ENCODE measurements at places on chromosomes 2 and 18.

- no peak for DNase-seq
These were observed 80.0 kb downstream of the ACAA2 start for GRCh38 chr18:49733321-49733720.

DNA sequence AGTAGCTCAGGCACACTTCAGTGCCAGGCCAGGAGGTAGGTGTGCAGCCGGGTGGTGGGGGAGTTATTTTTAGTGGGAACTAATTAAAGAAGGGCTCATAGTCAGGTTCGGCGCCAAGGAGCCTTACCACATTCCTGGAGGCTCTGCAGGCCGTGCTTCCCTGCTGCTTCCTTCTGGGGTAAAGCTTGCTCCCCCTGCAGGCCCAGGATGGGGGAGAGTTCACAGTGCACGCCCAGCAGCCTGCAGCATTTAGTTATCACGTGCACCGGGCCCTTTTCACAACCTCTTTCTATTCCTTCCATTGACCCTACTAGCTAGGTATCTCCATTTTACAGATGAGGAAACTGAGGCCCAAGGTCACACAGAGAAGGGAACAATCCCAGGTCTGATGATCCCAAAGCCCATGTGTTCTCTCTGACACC lies 2.5 kb downstream of the KCNF1 start:
- DNase-seq: peak; percentile 19

DNA sequence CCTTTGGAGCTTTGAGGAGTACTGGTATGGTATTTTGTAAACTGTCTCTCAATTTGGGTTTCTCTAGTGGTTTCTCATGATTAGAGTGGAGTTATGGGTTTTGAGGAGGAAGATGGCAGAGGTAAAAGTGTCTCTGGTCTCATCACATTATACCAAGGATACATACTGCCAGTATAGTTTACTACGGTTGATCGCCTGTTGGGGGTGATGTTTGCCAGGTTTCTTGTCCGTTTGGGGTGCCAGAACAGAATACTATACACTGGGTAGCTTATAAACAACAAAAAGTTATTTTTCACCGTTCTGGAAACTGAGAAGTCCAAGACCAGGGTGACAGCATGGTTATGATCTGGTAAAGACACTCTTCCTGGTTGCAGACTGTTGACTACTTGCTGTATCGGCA lies 293.7 kb downstream of the NYAP2 start:
- DNase-seq: no peak

GRCh38 chr2:55556809-55557208 lies 37.3 kb downstream of the CFAP36 start:
- no peak for DNase-seq

DNA sequence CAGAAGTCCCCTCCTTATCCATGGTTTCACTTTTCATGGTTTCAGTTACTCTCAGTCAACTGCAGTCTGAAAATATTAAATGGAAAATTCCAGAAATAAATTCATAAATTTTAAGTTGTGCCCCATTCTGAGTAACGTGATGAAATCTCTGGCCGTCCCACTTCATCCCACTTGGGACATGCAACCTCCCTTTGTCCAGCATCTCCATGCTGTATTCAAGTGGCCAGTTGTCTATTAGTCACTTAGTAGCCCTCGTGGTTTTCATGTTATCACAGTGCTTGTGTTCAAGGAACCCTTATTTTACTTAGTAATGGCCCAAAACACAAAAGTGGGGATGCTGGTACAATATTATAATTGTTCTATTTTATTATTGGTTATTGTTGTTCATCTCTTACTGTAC lies 18.0 kb upstream of the DAPL1 start:
- DNase-seq: no peak

DNA sequence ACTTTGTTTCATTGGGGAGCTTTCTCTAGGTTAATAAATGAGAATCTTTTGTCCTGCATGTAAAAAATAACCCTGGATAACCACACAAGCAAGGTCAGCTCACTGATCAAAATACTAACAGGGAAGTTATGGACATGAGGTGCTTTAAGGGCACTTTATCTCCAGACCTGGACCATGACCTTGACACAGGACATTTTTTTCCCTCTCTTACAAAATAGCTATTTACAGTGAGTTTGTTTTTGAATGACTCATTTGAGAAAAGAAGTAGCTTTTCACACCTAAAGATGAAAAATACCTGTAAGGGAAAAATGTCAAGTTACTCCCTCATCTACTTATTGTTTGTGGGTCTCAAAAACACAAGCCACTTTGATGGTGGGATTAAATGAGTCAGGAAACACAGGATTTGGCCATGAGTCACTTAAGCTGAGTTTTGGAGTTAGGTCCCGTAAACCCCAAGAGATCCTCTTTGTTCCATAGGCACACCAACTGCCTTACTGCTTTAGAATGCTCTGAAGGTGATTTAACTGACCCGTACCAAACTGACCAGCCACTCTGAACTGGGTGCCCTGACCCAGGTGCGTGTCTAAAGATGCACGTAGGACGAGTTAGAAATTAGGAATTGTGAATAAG lies 479.3 kb upstream of the NXPH2 start:
- no peak for DNase-seq

DNA sequence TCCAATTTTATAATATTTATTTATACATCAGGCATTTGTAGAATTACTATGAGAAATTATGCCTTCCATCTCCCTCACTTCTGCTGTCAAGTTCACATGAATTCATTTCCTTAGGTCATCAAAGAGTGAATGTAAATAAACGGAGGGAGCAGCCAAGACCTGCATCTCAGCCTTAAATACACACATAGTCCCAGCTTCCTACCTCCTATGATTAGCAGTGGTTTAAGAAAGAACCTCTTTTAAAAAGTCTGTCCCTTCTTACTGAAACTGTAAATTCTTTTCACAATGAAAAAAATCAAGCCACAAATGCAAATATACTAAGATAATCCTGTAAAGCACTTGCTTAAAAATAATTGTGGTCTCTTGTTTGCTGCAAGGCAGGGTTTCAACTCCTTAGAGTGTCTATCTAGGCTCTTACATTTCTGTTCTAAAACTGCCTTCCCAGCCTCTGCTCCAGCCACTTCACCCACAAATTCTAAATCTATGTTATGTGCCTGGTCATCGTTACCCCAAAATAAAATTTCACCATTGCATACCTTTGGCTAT lies 532.7 kb upstream of the FSHR start:
- DNase-seq: no peak

DNA sequence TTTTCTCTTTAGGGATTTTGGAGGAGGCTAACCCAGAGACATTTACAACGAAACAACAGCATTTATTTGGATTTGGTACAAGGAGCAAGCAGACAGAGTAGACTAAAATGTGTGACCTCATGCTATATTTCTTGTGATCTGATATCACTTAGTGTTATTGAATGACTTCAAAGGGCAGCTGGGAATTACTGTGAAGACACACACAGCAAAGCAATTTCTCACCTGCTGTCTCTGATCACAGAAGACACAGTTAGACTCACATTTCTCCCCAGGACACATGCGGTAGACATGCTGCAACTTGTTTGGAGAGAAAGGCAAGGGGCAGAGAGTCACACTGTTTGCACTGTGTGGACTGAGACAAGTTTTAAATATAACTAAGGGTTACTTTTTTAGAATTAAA lies 67.5 kb downstream of the LTBP1 start:
- DNase-seq: no peak

DNA sequence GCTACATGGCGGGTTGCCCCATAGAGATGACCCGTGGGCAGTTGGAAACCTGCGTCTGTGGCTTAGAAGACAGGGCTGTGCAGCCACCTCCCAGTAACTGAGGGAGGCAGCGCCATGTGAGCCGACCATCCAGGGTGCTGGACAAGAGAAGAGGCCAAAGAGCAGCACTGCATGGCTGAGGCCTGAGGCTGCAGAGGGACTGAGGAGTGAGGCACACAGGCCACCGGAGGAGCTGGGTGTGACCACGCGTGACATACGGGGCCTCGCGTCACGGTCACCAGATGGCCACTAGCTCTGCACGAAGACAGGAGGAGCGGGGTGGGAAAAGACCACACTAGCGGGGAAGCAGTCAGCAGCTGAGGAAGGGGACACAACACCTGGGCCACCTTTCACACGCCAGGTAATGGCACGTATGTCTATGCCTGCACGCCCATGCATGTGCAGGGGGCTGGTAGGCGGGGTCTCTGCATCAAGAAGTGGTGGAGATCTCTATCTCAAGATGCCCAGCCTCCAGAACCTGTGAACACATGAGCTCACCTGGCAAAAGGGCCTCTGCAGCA lies 61.4 kb downstream of the NDUFA10 start:
- no peak for DNase-seq

GRCh38 chr2:173997269-173997668 lies 32.1 kb upstream of the SP3 start:
- peak; percentile 96 for DNase-seq

GRCh38 chr2:12718015-12718671 lies 1.4 kb downstream of the TRIB2 start:
- no peak for DNase-seq

DNA sequence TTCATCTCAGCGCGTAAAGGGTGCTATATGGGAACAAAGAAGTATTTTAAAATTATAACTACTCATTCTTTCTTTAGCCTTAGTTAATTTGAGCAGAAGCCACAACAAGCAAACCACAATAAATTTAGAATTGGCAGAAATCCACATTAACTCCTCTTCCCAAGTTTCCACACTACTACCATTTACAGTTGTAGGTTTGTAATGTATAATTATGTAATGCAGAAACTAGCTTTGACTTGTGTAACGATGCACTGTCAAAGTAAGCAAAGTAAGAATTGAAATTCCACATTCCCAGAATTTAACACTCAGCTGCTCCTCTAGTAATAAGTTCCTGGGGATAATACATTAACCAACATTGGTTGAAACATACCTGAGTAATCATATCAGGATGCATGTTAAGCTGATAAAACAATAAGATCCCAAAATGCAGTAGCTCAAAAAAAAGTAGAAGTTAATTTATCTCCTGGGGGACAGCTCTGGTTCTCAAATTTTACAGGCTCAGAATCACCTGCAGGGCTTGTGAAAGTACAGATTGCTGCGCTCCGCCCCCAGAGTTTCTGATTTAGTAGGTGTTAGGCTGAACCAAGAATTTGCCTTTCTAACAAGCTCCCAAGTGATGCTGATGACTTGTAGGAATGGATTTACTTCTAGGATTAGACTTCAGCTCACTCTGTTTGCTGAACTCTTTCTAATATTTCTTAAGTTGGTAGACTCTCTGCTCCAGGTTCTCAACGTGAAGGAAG lies 9.9 kb downstream of the GRP start:
- no peak for DNase-seq

GRCh38 chr18:6616981-6617380 lies 112.5 kb upstream of the ARHGAP28 start:
- DNase-seq: no peak

DNA sequence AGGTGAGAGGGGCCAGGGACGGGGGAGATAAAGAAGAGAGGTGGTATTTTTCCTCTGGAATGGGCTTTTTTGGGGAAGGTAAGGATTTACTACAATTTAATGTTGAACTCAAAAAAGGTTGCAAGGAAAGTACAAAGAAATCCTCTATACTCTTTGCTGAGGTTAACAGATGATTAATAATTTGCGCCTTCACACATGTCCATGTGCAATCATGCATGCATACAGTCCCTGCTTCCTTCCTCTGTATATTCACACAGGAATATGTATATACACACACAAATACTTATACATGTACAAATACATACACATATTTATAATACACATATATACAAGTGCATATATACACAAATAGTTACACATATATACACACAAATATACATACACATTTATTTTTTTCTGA lies 193.4 kb downstream of the NBAS start:
- DNase-seq: no peak

DNA sequence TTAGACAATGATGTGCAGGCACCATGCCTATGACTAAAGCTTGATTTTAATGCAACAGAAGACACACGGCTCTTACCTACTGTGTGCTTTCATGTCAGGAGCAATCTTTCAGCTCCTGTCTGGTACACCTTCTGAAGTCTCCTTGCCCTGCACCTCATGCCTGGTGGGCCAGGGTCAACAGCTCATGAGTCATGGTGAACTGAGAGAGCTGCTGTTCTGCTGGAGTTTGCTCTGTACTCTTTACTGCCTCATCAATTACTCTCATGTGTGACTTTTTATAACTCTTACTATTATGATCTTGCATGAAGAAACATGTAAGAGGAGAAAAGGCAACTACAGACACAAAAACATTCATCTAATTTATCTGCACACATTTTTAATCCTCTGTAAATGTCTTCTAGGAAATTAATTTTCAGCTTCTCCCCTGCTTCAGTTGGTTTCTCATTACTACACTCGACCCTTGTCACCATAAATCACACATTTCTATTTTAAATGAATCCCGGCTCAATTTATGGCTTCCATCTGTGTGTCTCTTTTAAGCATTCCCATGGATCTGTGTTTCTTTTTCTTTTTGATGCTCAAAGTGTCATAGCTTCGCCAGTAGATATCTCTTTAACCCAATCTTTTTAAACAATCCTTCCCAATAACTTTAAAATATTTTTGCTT lies 9.7 kb downstream of the SERPINB7 start:
- no peak for DNase-seq

GRCh38 chr2:44879269-44880124 lies 62.0 kb upstream of the SIX3 start:
- no peak for DNase-seq

GRCh38 chr18:77202329-77202728 lies 47.3 kb upstream of the GALR1 start:
- DNase-seq: no peak

- DNase-seq: no peak
These were observed 92.2 kb upstream of the ASAP2 start for GRCh38 chr2:9114458-9114857.

GRCh38 chr2:126837966-126838715 lies 60.5 kb upstream of the TEX51 start:
- no peak for DNase-seq

DNA sequence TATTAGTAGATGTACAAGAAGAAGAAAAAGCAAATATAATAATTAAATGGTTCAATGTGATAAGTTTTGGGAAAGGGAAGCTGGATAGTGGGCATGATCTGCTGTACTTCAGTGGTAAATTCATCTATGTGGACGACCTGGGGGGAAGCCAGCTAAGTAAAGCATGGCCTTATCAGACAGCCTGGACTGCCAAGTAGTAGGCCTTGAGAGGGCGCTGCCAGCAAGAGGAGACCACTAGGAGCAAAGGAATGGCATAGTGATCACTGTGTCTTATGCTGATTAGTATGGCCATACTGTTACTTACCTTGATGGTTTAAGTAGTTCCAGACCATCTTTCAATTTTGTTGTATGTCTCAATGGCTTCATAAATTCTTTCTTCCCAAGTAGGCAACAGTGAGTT lies 287.6 kb downstream of the SETBP1 start:
- no peak for DNase-seq

GRCh38 chr2:180979749-180980105 lies 678 bp upstream of the UBE2E3 start:
- no peak for DNase-seq

DNA sequence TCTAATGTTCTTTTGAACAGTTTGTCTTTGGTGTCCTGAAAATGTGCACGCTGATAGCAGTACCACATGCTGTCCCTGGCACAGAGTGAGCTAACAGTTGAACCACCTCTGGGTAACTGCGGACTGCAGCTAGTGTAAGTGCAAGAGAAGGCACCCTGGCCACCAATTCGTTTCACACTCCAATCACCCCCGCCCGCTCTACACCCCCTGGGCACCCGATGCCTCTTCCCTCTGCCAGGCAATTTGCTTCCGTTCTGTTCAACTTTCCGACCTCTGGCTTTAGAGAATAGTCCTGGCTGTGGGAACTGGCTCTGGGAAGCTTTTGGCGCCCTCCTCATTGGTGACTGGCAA lies 1.4 kb downstream of the DOCK10 start:
- DNase-seq: no peak

All from inflammatory macrophage treated with lipopolysaccharide for 4 hours (primary cell).